ENCODE measurements at places on chromosomes 2 and 18.

DNA sequence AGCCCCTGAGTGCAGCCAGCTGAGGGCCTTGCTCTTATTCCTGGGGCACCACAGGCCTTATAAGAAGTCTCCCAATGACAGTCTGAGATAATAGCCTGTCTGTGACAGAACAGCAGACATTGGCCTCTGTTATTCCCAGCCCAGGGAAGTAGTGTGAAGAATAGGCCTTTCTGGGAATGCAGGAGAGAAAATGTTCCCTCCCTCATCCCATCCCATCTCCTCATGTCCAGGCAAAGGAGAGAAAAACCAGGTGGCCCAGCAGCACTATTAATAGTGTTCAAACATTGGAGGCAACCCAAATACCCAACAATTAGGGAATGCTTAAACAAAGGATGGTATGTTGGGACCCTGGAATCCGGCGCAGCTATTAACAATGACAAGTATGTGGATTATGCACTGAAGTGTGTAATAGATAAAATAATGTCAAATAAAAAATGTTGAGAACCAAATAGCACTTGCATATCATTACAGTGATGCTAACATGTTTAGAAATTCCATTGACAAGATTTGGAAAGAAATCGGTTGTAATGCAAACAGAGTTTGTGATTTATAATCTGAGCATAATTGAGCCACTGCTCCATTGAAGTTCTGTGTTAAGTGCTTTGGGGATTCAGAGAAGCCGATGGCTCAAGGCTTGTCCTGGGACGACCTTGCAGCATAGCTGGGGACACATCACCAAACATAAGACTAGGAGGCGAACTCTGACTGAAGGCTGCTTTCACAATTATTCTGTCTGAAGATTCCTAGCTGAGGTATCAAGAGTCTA, 69.3 kb downstream of the LBH start:
- peak; percentile 88 for DNase-seq

- DNase-seq, result no peak
These were observed 52.9 kb downstream of the CRACDL start for GRCh38 chr2:98882971-98883779.

DNA sequence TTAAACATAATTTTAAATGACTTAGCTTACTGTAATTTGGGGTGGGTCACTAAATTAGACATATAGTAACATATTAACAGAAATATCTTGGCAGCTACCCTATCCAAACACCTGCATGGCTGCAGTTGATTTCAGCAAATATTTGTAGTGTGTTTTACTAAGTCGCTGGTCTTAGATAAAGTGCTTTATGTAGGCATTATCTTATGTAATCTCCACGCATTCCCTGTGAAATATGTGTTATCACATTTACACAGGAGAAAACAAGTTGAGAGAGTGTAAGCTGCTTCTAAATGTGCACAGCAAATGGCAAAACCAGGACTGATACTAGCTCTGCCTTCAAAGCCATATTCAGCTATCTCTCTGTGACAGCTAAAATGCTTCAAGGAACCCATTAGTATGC, 72.0 kb downstream of the NYAP2 start:
- DNase-seq, result no peak

DNA sequence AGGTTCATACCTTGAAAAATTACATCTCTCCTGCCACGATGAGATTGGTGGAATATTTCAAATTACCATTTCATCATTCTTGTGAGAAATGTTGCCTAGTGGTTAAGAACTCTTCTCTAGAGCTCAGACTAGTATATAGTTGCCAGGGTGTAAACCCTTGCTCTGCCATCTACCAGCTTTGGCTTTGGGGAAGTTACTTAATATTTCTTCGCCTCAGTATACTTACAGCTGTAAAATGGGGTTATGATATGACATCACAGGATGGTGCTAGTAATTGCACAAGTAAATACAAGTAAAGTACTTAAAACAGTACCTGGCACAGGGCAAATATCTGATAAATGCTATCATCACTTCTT, 1.5 kb downstream of the SPOPL start:
- DNase-seq, result no peak

DNA sequence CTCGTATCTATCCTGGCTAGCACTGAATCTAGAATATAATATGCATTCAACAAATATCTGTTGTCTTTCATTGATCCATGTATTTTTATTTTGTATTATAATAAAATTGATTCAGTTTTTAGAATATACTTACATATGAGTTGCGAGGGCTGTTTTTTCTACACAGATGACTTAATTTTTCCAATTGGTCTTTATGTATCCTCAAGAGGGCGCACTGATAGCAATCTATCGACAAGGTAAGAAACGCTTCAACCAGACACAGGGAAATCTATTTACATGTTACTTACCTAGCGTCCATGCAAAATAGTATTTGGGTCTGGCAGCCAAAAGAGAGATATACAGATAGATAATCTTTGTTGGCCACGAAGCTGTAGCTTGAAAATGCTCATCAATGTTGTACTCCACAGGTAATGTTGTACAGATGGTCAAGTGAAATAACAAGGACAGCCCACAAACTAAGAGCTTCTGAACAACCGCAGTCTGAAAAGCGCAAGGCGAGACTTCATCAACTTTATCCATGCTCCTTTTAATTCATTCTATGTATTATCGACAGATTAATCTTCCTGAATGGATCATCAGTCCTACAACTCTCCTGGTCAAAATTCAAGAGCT, 35.5 kb upstream of the KIDINS220 start:
- DNase-seq, result peak; percentile 78

DNA sequence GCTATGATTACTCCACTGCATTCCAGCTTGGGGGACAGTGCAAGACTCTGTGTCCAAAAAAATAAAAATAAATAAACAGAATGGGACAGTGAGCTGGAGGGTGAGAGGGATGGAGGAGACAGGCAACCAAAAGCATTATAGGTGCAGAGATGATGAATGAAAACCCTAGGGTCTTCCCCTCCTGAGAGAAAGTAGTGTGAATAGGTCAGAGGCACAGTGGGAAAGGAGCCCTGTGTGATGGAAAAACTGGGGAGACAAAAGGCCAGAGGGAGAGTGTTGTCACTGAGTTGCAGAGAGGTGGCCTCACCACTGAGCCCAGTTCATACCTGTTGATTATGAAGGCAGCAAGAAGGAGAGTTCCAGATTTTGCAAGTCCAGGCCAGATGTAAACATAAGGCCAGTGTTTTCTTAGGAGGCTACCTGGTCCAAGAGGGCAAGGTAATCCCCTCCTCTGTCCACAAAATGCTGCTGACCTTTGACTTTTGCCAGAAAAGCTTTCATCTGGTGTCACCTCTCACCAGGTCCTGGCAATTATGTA, 17.6 kb upstream of the AGFG1 start:
- no peak for DNase-seq

GRCh38 chr18:77127769-77128671, 4.6 kb downstream of the MBP start:
- DNase-seq, result peak; percentile 94

DNA sequence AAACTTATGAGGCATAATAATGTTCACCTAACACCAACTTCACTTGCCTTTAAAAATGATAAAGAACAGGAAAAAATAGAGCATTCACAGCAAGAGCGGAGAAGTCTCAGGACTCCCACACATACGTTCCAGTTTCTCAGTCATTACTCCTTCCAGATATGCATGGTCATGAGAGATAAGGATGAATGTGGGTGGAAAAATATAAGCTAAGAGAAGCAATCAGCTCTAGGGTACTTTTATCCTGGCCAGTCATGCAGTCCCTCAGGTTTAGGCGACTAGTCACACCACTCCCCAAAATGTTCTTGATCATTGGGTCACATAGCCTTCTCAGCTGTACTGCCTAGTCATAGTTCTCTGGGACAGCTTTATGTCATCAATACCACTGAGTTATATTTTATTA, 29.2 kb upstream of the CCDC178 start:
- DNase-seq, result no peak

- DNase-seq, result no peak
These were observed 164.6 kb downstream of the TMEM247 start for GRCh38 chr2:46643951-46644350.

- peak; percentile 61 for DNase-seq
These were observed 439.5 kb downstream of the MEIS1 start for GRCh38 chr2:66874411-66874810.

- DNase-seq, result no peak
These were observed 110.4 kb upstream of the SCN1A start for GRCh38 chr2:166238176-166238575.

DNA sequence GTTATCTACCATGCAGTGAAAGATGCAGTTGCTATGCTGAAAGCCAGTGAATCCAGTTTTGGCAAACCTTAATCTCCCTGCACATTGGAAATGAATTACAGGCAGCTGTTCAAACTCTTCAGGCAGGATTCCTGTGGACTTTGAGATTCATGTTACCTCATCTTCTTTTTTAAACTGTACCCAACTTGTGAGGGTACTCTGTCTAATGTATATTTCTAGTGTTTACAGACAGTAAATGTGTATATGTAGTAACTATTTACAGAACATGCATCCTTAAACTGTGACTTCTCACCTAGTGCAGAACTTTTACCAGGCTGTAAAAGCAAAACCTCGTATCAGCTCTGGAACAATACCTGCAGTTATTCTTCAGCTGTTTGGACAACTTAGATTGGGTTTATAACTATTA, 50.9 kb downstream of the KDM3A start:
- DNase-seq, result no peak

GRCh38 chr2:88754585-88755320, 63.3 kb downstream of the RPIA start:
- DNase-seq, result no peak

GRCh38 chr2:65566617-65567016, 134.2 kb upstream of the SPRED2 start:
- DNase-seq, result no peak

GRCh38 chr2:231238689-231239088, 40.3 kb downstream of the ARMC9 start:
- no peak for DNase-seq

- DNase-seq, result peak; percentile 78
These were observed 200.6 kb upstream of the RASGRP3 start for GRCh38 chr2:33275689-33276444.

DNA sequence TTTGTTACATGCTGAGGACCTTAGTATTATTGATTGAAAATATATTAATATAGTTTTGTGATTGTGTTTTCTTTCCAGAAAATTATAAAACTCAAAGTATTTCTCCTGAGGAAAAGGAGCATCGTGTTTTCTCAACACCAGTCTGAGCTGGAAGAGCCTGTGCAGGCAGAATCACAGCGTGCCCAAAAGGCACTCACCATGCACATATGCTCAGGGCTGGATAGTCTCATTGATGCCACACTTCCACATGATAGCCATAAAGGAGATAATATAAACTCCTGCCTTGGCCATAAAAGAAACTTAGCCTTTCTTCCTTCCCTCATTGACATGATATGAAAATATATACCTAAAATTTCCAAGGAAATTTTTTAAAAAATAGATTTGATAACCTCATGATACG, 4.0 kb downstream of the PDE1A start:
- no peak for DNase-seq

DNA sequence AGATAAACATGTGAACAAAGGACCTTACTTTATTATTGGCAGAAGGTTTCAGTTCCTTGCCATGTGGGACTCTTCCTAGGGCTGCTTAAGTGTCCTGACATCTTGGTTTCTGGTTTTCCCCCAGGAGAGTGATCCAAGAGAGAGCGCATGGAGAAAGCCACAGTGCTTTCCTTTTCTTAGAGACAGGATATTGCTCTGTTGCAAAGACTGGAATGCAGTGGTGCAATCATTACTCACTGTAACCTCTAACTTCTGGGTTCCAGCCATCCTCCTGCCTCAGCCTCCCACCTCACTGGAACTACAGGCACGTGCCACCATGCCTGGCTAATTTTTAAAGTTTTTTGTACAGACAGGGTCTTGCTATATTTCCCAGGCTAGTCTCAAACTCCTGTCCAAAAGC, 38.1 kb upstream of the TCF7L1 start:
- DNase-seq, result peak; percentile 22

GRCh38 chr2:231336700-231337099, 58.8 kb upstream of the B3GNT7 start:
- no peak for DNase-seq

- peak; percentile 41 for DNase-seq
These were observed at the start of gene KYNU for GRCh38 chr2:142877216-142877838. KYNU (plus strand) TSS chr2:142877664; CDS start chr2:142885368, 7,704 bp downstream.

DNA sequence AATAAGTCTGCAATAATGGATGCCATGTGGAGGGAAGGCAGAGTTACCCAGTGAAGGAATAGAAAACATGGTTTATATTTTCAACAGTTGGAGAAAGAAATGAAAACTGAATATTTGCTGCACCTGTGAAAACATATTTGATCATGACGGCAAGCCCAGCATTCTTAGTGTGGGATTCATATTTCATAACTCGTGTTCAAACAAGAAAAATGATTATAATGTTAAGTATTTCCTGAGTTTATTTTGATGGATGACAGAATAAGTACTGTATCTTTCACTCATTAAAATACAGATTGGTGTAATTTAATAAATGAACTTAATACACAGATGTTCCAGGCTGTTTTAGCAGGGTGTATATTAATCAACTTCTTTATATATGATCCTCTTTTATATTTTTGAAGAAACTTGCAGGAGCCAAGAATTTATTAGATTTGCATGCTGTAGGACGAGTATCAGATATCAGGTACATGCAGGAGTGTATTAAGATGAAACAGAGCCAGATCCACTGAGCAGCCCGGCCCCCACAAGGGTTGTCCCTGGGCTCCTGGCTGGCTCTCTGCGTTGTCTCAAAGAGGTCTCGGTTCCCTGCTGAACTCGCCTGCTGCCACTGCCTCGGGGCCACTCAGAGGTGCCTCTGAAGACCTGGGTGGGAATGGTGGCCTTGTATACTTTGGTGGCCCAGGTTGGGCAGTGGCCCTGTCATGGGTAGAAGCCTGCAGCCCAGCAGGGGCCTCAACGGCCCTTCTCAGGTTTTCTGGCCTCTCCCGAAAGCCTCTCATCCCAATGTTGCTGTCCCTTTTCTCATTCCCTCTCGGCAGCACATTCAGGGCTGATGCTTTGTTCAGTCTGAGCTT, 95.0 kb upstream of the LDAH start:
- DNase-seq, result no peak

DNA sequence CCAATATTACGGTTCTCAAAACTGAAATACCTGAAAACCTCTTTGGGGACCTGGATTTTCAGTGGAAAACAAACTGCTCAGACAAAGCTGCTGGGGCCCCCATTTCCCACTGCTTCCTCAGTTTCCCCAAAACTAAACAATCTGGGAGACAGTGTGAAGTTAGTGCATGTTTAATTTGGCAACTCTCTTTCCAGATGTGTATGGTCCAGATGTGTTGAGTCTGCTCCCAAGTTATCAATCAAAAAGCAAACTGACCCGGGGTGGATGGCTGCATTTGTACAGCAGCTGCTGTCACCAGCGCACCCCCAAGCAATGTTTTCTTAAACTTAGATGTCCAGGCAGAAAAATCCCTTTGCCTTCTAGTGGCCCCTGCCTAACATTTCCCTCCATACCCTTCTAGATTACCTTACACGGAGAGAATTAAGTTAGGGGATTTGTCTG, 136.9 kb downstream of the COPS8 start:
- DNase-seq, result peak; percentile 24
